Natural killer cell (primary cell): ENCODE measurements at places on chromosomes 5 and 9.

DNA sequence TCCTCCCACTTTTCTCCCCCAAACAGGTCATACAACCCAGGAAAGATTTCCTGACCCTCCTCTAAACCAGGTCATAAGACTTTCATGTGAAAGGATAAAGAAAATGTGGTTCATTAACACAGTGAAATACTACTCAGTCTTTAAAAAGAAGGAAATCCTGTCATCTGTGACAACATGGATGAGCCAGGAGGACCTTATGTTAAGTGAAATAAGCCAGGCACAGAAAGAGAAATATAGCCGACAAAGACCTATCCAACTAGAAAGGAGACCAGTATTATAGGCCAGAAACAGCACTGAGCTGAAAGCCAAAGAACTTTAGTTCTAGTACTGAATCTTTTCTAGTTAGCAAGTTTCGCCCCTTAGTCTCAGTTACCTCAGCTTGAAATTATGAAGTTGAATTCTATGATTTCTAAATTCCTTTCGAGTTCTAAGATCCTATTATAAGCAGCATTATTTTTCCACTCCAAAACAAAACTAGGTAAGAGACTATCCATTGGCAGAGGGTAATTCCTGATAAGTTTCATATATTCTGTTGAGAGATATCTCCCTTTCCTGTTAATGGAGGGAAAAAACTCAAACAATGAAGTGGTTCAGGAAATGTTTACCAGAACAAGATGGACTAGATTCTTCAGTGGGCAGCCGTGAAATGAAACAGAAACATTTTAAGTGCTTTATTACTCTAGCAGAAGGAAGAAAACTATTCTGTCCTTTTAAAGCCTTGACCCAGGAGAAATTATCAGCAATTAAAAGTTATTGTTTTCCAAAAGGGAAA, 42.5 kb downstream of the GNA14 start:
- no peak for DNase-seq

DNA sequence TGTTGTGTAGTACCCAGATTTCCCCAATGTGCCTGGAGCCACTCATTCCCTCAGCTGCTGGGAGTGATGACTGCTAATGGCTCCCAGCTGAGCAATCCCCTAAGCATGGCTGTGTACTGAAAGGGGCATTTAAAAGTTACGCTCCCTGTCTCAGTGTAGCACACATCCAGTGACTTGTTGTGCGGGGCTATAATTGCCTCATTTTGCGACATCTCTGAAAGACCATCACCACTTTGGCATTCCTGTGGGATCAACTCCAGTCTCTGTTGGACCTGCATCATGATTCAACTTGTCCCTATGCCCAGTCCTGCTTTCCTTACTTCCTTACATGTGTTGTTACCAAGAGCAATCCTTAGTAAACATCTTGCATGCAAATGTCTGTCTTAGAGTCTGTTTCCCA, 201.2 kb upstream of the MPDZ start:
- DNase-seq: no peak

- no peak for DNase-seq
Observed at GRCh38 chr9:3856592-3856991, 330.8 kb upstream of the RFX3 start.

DNA sequence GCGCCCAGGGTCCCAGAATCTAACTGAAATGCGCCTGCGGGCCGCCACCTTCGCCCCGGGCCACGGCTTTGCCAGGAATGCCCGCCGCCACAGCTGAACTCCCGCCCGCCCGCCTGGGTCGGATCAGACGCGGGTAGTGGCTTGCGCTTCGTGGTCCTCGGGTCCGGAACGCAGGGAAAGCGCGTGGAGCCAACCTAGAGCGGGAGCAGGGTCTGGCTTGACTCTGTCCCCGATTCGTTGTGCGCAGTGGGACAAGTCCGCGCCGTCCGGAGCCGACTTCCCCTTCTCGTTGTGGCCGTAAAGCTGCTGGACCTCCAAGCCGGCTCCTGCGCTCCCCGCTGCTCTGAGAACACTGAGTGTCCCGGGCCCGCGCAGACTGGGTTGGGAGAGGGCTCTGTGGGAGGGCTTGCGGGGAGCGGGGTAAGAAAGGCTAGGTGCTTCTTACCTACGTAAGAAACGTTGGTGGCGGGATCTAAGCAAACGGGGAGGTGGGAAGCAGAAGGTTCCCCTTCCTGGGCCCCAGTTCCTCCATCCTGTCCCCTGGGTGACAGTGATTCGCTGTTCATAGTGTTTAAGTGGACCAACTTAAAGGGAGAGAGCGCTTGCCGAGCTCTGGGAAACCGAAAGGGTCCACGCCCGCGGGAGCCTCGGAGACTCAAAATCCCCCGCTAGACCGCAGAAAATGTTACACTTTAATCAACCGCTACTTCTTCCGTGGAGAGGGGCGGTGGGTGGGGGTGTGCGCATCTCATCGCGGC, 4.4 kb upstream of the FOXE1 start:
- peak; percentile 62 for DNase-seq

- peak; percentile 63 for DNase-seq
Observed at GRCh38 chr9:33264003-33264472, 470 bp downstream of the BAG1 start.

DNA sequence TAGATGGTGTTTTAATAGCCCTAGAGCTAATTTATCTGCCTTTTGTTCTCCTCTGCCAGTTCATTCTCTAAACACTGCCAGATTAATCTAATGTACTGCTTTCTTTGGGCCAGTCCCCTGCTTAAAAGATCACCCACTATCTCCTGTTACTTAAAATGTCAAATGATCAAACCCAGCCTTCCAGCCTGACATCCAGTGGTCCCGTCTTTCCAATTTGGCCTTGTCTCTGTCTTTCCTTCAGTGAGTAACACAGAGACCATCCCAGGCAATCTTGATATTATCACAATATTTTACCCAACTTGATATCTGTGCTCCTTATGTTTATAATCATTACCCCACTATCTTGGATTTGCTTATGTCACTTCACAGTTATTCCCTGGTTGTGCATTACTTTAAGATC, 12.0 kb downstream of the PRR16 start:
- DNase-seq: no peak

- DNase-seq: no peak
Observed at GRCh38 chr5:128358826-128359225, 179.2 kb downstream of the FBN2 start.

- DNase-seq: no peak
Observed at GRCh38 chr9:79686381-79687130, 114.8 kb downstream of the TLE4 start.

GRCh38 chr5:81038495-81038894, 78.3 kb downstream of the RASGRF2 start:
- DNase-seq: no peak

- no peak for DNase-seq
Observed at GRCh38 chr9:81716409-81716808, 27.1 kb upstream of the TLE1 start.

GRCh38 chr5:56230576-56230975, 2.6 kb downstream of the ANKRD55 start:
- DNase-seq: no peak

GRCh38 chr5:10420932-10421331, 20.7 kb upstream of the ROPN1L start:
- DNase-seq: no peak
